HT-29 (cell line): ENCODE measurements at places on chromosomes 6 and 20. TPM values are rescaled to one million over a fixed set of nuclear protein-coding genes. Genes with fewer than 3 reads are reported as not detected.

Gene CAGE1
- 0.10 and 0.16 TPM in 2 replicates for total RNA-seq

DNA sequence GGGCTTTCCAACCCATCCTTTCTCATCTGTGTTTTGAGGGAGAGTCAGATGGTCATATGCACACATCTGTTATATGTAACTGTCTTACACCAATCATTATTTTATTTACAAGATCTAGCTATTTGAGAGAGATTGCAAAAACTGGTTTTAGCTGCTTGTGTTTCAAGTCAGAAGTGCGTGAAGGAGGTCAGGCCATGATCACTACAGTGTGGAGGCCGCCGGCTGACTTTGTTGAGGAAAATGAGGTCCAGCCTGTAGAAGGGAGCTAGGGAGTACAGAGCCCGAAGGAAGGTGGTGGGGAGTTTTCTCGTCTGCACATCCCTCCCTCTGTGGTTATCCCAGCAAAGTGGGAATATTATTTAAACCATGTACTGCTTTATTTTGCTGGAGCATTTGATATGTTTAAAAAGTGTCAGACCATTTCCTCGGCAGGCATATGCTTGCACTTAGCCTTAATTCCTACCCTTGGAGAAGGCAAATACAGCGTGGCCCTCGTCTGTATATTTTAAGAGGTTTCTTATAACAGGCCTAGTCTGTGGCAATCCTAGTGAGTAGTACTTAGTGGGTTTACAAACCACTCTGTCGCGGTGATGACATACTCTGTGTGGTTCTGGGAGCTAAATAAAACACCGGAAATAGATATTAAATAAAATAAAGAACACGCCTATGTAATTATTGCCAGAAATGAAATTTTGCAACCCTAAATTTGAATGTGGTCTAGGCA, 95.6 kb downstream of the UST start:
- no peak for DNase-seq

DNA sequence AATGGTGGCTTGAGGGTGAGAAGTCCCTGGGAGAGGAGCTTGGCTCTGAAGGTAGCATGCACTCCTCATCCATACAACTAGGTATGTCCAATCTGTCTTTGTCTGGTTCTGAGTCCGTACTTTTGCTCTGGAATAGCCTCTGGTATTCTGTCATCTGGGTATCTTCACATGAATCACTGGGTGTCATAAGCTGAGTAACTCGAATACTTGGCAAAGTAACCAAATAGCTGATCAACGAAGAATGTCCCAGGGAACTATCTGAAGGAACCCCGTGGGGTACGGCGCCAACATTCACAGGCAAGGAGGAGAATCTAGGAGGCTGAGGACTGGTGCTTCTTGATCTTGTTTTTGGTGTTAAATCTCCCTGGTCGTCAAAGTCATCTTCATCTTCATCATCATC, 184.8 kb downstream of the HIVEP2 start:
- no peak for DNase-seq

DNA sequence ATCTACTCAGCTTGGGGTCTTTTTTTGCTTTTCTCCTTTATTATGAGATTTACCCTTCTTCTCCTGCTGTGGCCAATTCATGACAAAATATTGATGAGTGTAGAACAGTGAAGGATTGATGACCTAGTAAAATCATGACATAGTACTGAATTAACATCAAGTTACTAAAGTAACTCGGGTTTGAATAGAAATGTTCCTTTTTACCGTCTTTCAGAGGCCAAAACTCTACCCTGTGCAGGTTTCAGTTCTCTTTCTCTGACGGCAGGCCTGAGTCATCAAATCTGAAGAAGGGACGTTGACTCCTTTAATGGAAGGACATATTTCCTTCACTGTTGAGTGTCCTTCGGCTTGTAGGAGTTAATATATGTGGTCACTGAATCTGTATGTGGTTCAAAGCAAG, 80.7 kb downstream of the RREB1 start:
- DNase-seq, result no peak

- no peak for DNase-seq
Measured at GRCh38 chr20:44566018-44566417, 16.4 kb upstream of the PKIG start.

Gene SSR1
- total RNA-seq, result 33.4 and 34.6 TPM in 2 replicates

DNA sequence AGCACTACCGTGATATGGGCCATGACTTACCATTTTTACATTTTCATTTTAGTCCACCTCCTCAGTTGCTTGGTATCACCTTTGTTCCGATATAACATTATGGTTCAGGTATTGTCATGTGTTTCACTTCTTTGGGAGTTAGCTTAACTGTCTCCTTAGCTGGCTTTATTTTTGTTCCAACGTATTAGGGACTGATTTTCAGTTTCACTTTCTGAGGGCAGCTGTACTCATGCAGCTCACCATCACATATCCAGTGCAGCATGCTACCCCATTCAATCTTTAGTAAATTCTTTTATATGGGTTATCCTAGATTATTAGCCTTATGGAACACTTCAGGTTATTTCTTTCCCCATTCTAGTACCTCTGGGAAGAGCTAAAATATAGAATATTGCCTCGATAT, 362.2 kb upstream of the IRAK1BP1 start:
- DNase-seq, result no peak

- DNase-seq, result no peak
Measured at GRCh38 chr6:44682280-44682679, 294.8 kb downstream of the CDC5L start.

DNA sequence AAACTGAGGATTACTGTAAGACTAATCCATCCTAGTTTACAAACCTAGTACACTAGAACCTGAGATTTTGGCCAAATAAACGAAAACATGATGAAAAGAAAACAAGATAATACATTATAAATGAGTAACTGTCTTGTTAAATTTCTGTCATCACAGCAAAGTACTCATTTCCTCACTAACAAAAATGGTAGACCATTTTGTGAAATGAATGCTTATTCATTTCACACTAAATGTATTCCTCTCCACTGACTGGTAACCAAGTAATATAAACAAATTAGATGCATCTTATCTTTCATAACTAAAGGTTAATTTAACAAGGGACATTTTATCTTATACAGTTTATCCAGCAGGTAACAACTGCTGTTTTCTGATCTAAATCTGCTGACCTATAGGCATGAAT, 143.7 kb downstream of the REV3L start:
- no peak for DNase-seq

DNA sequence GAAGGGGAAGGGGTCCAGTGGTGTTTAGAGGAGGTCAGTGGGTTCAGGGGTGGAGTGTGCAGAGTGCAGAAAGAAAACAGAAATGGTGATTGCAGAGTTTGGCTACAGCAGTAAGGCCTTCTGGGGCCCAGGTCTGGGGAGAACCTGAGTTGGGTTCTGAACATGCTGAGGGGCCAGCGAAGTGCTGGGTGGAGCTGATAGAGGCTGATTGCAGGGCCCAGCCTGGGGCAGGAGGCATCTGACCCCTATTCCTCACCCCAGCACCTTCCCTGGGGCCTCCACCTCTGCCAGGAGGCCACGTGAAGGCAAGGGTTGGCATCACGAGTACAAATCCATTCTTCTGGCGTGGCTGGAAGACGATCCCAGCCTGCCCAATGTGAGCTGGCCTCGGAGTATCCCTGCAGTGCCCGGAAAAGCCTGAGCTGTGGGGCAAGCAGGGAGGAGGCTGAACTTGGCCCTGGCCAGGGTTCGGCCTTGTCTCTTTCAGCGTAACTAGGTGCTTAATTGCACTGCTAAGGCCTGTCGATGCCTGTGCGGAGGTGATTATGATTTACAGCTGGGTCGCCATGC, 35.3 kb downstream of the VSTM2L start:
- no peak for DNase-seq

DNA sequence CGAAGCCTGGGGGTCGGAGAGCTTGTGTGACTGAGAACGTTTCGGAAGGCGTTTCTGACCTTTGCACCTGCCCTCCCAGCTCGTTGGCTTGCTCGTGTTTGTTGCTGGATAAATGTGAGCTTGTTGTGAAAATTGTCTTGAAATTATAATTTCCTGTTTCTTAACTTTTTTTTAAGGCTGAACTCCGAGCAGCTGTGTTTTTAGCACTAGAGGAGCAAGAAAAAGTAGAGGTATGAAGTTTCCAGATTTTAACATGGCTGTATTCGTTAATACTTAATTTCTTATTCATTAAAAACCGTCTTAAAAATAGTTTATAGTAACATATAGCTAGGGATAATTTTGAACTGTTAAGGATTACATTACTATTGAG, 672 bp downstream of the CEP43 start:
- DNase-seq, result peak; percentile 33

Gene LINC00237
- not detected in 2 replicates for total RNA-seq

DNA sequence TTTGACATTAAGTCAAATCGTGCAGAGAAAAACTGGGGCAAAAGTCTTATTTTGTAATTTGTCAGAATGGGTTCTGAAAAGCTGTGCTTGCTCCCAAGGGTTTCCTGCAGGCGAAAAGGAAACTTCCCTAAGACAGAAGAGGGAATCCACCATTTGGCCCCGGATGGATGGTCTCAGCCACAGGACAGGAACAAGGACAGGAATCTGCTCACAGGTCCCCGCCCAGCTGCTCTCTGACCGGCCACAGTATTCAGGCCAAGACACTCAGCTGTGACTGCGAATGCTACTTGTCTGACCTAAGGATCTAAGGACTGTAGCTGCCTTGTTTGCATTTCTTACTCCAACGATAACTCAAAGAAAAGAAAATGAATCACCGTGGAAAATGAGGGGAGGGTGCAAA, 197.0 kb downstream of the BMP7 start:
- no peak for DNase-seq

DNA sequence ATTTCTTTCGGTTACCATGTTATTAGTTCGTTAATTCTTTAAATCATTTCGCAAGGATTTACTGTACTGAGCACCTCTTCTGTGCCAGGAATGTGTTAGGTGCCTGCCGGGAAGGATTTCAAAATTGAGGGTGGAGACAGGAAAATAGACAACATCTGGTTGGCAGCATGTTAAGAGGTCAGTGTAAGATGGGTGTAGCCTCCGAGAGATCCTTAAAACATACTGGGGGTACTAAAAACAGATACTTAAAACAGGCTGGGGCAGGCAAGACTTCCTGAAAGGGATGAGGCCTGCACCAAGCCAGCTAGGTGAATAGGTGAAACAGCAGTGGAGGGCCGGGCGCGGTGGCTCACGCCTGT, 178.0 kb upstream of the SGK1 start:
- no peak for DNase-seq

GRCh38 chr6:160685762-160686450, 16.1 kb upstream of the PLG start:
- no peak for DNase-seq

GRCh38 chr20:16434062-16434664, 139.1 kb downstream of the KIF16B start:
- peak; percentile 77 for DNase-seq

- DNase-seq, result peak; percentile 68
Measured at GRCh38 chr6:3911614-3912336, 62.6 kb downstream of the FAM50B start.

DNA sequence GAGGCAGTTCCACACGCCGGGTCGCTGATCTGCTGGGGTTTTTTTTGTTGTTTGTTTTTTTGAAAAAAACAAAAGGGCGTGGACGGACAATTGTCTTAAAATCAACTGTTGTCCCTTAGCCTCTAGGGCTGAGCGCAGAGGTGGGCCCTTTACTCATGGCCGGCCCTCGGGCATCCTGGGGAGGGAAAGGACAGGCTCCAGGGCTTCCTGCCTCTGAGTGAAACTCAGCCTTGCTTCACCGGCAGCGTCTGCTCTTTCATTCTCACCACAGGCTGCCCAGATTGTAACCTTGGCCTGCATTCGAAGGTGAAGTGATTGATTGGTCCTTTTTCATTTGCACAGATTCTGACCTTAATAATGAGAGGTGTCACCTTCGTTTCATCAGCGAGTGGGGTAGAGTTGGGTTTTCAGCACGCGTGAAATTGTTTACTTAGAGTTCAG, 797 bp downstream of the SMIM13 start:
- peak; percentile 66 for DNase-seq

Gene RAD21L1
- total RNA-seq, result not detected in 2 replicates

Gene COL19A1
- total RNA-seq, result not detected in 2 replicates

DNA sequence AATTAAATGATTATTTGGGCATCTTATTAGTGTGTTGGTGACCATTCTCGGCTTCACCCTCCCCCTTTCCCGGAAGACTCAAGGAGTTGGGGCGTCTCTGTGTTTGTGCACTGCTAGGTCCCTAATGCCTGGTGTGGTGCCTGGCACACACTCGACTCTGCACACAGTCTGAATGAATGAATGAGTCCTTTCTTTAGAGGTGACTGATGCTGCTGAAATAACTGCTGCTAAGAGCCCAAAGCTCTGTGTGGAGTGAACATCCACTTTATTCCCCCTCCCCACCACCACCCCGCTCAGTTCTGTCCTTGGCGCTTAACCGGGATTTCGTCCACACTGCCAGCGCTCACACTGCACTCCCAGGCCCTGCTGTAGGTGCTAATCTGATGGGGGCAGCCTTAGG, 1.2 kb upstream of the PHACTR3 start:
- DNase-seq, result no peak

GRCh38 chr6:140344142-140344913, 969.9 kb upstream of the CITED2 start:
- DNase-seq, result no peak

Gene PHACTR3
- total RNA-seq, result 0.18 and 0.26 TPM in 2 replicates

- no peak for DNase-seq
Measured at GRCh38 chr6:36955136-36955535, 598 bp downstream of the PI16 start.

GRCh38 chr6:140538926-140539325, 1164.5 kb upstream of the CITED2 start:
- no peak for DNase-seq

- no peak for DNase-seq
Measured at GRCh38 chr6:81138236-81138635, 614.2 kb downstream of the TENT5A start.

GRCh38 chr6:1116149-1116548, 195.7 kb upstream of the FOXQ1 start:
- no peak for DNase-seq

Gene RAET1G
- total RNA-seq, result 0.51 TPM in 1 of 2 replicates, not detected in the other

Gene HLA-DQA2
- total RNA-seq, result not detected in 2 replicates

- no peak for DNase-seq
Measured at GRCh38 chr6:134415656-134416055, 97.7 kb upstream of the SGK1 start.

DNA sequence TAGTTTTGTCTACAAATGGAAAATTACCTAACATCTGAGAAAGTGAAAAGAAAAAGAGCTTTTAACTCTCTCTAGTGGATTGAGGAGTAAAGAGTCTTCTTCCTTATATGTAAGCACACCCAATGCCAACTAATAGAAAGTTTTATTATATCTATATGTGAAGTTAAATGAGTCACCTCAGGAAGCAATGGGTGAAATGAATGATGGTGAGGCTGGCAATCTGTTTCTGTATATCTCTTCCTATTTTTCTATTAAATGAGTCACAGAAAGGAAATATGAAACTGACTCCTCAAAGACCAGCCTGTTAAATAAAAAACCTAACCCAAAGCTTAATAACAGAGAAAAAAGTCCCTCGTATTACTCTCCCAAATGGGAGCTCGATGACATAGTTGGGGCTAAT, 71.3 kb downstream of the OTOR start:
- no peak for DNase-seq

Gene GRM1
- not detected in 2 replicates for total RNA-seq

DNA sequence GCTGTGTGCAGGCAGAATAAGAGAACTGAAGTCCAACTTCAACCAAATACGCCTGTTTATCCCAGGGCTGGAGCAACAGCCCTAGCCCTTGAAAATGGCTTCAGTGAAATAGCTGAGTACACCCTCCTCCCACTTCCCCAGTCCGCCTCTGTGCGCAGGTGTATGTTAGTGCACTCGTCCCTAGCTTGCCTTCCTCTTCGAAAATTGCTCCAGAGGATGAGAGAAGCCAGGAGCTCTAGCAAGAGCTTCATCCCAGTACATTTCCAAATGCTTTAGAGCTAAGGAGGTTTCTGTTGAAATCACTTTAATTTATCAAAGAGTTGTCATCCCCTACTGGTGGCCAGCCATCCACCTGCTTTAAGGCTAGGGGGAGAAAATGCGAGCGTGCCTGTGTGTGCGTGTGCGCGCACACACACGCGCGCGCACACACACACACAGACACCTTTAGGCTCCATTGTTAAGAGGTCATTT, 5.4 kb upstream of the POU3F2 start:
- DNase-seq, result no peak
